SJSA1 (cell line): ENCODE measurements at places on chromosomes 7 and 10.
A peak's percentile ranks its signal among the peaks of the same experiment; 100 is the strongest.

GRCh38 chr7:39910108-39910869 lies 39.8 kb upstream of the CDK13 start:
- DNase-seq: no peak

DNA sequence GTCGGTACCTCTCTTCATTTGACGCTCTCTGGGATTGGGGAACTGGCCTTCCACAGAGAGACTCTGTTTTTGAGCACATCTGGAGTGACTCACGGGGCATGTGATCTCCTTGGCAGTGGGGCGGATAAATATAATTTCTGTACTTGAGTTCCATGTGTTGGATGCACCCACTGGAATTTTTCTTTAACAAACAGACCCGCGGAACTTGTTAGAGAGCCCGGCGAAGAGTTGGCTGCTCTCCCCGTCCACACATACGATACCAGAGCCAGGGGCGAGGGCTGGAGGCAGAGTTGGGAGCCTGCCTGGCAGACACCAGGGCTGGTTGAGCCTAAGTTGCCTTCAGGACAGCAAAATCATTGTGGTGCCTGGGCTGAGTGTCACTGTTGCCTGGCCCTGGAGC lies at the start of gene FAM180A:
Gene FAM180A, minus strand, starts transcription at position 44 of the 400 bp plus-strand sequence. CDS start 233 bp downstream, outside the sequence.
- DNase-seq: no peak

DNA sequence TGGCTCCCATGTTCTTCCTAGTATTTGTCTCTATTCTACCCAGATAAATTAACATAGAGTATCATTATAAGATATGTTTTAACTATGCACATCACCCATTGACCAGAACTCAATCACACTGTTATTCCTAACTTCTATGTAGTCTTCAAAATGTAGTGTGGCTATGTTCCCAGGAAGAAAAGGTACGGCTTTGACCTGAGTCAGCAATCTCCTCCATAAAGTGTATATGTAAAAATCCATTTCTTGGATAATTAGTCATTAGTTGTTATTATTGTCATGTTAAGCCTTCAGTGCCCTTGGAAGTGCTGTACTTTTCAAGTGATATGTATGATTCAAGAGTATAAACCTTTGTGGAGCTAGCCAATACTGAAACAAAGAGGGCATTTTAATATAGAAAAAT lies 444.0 kb upstream of the ZWINT start:
- DNase-seq: no peak

DNA sequence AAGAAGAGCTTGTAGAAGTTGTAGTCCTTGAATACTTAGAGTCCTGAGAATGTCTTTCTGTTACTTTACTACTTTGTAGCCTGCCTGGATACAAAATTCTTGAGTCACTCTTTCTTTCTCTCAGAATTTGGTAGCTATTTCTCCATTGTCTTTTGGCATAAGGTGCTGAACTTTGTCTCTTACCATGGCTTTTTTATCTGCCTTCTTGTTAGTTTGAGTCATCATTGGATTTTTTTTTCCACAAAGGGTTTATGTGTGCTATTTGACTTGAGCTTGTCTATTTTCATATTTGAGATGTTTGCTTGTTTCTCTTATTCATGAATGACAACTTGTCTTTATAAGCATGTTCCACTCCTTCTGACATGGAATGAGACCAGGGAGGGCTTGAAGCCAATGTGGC lies 74.5 kb upstream of the EXOC6 start:
- no peak for DNase-seq

GRCh38 chr7:28956608-28957063 lies 1.5 kb downstream of the TRIL start:
- peak; percentile 54 for DNase-seq

GRCh38 chr10:119535837-119536507 lies 6.5 kb downstream of the RGS10 start:
- DNase-seq: no peak

- DNase-seq: no peak
These were observed 148.5 kb downstream of the MTERF1 start for GRCh38 chr7:91731976-91732375.

DNA sequence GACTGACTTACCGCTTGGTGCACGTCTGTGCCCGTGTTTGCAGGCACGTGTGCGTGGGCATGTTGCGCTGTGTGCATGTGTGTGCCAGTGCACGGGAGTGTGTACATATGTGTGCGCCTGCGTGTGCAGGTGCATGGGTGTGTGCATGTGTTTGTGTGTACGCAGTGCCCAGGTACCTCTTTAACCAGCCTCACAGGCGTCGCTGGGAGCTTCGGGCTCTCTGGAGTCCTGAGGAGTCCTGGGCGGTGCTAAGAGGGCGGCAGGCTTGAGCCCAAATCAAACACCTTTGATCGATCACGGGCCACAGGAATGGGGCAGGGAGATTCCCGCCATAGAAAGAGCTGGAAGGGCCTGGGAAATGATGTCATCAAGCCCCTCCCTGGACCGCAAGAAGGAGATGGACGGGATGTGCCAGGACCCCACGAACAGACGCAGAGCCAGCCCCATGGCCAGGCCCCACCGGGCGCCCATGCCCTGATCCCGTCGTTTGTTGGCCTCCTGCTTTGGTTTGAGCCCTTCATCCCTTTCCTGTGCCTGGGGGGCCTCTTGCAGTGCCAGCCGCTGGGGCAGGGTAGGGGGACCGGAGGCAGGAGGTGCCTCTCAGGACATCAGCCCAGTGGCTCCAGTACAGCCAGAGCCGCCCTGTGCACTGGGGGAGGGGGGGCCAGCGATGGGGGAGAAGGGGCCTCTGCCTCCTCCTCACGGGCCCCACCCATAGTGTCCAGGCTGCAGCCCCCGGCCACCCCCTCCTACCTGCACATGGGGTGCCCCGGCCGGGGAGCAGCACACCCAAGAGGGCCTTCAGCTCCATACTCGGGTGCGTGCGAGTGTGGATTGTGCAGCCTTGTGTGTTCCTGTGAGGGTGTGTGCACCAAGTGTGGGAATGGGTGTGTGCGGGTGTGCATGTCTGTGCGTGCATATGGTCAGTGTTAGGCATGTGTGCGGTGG lies 5.8 kb downstream of the KNDC1 start:
- DNase-seq: no peak

GRCh38 chr7:157932498-157933218 lies 595.9 kb downstream of the DNAJB6 start:
- no peak for DNase-seq

- no peak for DNase-seq
These were observed 52.9 kb downstream of the RELN start for GRCh38 chr7:103936558-103936957.

GRCh38 chr10:6086375-6087233 lies 2.2 kb upstream of the RBM17 start:
- peak; percentile 35 for DNase-seq

DNA sequence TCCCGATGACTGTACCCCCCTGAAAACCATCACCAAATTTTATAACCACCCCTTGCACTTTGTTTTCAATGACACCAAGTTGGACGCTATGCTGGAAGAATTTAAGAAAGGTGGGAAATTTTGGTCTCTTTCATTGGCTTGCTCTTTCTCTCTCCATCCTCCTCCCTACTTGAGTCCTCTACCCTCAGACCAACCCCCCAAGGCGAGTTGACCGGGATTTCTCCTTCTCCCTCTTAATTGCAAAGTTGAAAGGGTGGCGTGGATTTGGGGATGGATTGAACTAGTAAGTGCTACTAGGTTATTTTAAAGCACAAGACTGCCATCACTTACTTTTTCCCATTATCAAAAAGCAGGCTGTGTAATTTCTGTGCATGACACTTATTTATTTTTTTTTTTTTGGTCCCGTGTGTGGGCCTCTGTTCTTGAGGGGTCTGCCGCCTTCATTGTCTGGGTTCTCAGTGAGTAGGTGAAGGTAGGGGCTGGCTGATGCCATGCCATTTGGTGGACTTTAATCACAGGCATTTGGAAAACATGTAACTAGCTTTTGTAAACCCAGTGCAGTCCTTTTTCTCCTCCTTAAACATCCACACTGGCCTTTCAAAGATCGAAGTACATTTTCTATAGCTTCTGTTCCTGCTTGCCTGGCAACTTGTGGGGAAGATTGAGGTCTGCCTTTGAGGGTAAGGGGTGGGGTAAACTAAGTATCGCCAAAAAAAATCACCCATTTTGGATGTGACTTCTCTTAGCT lies 2.1 kb downstream of the CNNM2 start:
- no peak for DNase-seq

DNA sequence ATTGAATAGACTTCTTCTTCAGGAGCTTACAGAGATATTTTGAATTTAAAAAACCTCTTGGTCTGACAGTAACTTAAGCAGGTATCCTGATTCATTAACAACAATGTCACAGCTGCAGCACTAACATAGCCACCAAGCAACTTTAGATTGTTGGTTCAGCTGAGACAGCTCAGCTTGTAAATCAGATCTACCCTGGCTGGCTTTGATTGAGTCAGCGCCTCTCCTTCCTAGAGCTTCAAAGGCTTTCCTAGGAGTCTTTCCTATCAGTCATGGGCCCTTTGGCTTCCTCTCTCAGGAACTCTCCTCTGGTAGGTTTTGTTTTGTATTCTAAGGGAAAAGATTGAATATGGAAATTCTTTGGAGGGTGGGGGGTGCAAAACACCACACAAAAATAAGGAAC lies 70.7 kb upstream of the STEAP4 start:
- DNase-seq: no peak

DNA sequence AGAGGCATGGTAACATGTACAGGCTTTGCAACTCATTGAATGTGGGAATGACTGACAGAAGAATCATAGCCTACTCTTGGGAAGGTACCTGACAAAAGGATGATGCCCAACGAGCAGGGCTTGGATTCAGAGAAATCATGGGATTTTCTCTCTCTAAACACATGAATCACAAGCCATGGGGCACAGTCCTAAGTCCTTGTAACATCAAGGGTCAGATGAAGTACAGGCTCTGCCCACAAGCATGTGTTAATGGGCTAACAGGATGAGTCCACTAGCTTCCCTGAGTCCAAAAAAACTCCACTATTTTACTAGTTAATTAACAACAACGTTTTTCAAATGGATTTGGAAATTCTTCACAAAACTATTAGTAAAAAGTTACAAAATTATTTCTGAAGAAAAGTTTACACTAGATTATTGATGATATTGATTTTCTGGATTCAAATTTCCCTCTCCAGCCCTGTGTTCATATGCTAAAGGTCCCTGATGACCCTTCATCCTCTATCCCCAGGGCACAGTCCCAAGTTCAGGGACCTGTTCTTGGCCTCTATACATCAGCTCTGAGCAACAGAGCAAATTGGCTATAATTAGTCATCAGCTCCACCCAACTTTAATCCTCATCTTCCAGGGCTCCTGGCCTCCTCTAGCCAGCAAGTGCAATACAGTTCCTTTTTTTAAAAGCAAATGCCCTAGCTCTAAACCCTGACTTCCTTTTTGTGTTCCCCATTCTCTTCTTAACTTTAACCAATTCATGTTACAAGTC lies 99.8 kb downstream of the GSAP start:
- DNase-seq: no peak

DNA sequence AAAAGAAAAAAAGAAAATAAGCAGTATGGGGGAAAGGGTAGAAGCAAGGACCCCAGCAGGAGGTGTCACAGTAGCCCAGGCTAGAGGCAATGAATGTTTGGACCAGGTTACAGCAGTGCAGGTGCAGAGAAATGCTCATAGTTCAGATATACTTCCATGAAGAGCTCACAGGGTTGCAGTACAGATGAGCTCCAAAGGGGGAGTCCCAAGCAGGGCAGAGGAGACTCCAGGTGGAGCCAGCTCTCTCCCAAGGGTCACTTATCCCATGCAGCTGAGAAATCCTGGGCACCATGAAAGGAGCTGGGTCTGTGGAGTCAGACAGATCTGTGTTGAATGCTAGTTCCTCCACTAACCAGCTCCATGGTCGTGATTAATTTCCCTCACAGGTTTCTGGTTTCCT lies 174.9 kb downstream of the C7orf25 start:
- no peak for DNase-seq
